ENCODE measurements at places on chromosomes 7 and 10.

DNA sequence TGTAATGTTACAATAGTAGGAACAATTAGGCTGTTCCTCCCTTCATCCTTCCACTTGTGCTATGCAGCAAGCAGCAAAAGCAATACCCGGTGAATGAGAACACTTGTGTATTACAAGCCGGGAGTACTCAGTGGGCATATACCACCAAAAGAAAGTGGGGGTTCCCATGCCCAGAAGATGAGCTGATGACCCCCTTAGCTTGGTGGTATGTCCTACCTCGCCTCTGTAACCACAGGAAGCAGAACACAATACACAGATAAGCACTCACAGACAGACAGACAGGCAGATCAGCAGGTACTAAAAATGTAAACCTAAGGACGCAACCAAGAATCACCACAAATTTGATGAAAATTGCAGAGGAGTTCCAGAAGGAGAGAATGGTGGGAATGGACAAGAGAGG lies 15.5 kb upstream of the KIF20B start:
- DNase-seq: no peak

DNA sequence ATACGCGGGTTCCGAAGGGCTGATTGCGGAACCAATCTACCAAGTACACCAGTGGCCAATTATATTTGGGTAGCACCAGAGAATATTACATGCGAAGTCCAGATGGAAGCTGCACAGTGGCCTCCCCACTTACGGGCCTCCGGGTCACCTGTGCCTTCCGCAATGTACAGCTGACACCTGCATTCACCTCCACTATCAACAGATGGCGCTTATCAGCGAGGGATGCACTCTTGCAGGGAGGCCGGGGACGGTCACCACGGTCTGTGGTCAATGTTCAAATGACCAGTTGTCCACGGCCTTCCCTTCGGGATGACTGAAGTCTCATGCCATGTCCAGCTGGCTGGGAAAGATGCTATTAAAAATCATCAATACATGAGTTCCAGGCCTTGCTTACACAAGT lies 47.6 kb downstream of the SLIT1 start:
- no peak for DNase-seq

GRCh38 chr7:7922684-7923385 lies 45.8 kb upstream of the GLCCI1 start:
- no peak for DNase-seq

GRCh38 chr7:108002726-108003598 lies at the start of gene LAMB1:
LAMB1 (minus strand) TSS chr7:108003161; CDS start chr7:108002885, 276 bp downstream.
- DNase-seq: no peak

DNA sequence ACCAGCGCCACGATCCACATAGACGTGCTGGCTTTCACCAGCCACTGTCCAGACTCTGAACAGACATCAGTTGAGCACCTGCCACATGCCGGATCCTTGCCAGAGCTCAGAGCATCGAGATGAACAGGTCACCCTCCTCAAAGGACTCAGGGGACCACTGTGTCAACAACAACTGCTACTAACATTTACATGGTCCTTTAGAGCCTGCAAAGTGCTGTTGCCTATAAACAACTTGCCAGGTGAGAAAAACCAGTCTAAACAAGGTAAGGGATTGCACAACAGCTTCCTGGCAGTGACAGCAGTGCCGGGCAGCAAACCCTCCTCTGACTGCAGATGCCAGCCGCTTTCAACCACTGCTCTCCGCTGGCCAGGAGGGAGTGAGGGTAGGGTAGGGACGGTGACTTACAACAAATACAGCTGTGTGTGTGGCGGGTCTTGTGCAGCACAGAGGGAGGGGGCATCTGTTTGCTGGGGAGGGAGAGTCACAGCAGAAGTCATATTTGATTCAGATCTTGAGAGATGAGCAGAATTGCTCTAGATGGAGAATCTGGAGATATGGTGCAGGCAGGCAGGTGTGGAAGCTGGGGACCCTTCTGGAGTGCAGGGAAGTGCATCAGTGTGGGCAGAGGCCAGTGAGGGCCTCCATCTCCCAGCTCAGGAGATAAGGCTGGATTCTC lies 32.8 kb upstream of the RHEB start:
- no peak for DNase-seq

DNA sequence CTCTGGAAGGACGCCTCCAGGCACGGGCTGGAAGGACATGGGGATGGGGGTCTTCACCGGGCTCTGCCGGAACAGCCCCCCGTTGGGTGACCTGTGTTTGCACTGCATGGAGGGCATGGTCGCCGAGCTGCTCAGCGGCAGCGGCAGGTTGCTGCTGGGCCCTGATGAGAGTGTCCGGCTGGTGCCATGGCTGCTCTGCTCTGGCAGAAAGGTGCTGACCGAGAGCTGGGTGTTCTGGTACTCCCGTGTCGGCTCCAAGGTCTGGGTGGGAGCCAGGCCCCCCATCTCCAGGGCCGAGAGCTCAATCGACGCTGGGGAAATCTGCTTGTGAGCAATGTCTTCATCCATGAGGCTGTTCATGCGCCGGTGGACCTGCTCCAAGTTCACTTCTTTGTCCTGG lies 764.3 kb downstream of the GRID1 start:
- DNase-seq: no peak

DNA sequence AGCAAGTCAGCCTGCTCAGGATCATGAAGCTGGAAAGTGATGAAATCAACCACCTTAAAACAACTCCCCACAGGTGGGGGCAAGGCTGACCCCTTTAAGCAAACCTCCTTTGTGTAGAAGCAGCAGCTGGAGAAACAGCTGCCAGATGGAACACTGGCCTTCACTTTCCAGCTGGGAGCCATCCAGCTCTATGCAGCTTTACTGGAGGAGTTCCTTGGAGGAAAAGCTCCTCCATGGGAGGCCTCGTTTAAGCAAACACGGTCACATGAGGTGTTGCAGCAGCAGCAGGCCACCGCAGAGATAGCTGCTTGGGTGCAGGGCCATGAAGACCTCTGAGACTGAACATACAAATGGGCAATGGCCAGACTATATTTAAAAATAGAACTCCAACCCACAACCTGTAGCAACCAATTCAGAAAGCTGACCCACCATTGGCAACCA lies 13.0 kb upstream of the DLG5 start:
- DNase-seq: no peak

GRCh38 chr7:924541-925231 lies 29.8 kb downstream of the ADAP1 start:
- peak; percentile 34 for DNase-seq

DNA sequence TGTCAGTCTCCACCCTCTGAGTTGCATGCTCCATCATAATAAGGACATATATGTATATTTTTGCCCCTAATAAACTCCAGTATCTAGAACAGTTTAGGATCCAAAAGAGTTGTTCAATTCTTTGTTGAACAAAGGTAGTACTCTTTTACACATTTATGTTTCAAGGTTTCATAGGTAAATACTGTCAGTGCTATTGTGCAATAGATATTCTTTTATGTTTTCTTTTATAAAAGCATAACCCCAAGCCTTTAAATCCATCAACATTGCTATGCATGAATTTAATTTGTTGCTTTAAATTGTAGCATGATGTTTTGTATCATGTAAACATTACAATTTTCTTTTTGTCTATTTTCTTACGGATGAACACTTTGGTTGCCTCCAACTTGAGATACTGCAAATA lies 469.7 kb upstream of the COBL start:
- no peak for DNase-seq

DNA sequence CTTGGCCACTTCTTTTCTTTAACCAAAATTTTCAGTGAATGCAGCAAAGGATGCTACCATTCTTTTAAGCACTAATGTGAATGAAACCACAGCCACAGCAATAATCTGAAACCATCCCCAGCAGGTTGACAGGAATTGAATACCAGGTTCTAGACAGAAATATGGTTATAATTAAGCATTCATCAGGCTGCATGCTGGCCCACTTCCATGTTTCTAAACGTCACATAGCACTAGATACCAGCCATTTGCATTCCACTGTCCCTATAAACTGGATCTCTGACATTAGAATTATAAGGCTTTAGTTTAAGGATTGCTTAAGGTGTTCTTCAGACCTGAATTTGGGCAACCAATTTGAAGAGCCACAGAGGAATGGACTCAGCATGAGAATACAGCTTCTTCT lies 340.8 kb upstream of the KLF6 start:
- DNase-seq: no peak

GRCh38 chr7:155203059-155203881 lies 94.4 kb upstream of the INSIG1 start:
- no peak for DNase-seq

GRCh38 chr7:47501406-47501805 lies 80.5 kb downstream of the TNS3 start:
- DNase-seq: no peak

GRCh38 chr10:46328853-46329689 lies 42.3 kb downstream of the ANTXRL start:
- no peak for DNase-seq

DNA sequence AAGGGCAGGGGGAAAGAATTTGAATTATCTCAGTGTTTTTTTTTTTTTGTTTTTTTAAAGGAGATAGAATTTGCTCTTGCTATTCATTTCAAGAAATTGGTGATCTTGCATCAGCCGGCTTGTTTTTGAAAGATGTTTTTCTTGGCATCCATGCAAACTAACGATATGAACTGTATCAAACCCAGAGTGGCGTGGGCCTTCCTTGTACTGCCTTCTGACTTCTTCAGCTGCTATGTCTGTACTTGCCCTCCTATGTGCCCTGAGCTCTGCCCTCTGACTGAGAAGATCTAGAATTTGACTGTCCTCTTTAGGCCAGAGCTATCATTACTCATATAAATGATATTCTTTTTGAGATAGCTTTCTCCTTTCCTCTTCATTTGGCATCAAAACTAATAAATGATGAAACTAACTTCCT lies 183.1 kb downstream of the EXOC4 start:
- DNase-seq: no peak

DNA sequence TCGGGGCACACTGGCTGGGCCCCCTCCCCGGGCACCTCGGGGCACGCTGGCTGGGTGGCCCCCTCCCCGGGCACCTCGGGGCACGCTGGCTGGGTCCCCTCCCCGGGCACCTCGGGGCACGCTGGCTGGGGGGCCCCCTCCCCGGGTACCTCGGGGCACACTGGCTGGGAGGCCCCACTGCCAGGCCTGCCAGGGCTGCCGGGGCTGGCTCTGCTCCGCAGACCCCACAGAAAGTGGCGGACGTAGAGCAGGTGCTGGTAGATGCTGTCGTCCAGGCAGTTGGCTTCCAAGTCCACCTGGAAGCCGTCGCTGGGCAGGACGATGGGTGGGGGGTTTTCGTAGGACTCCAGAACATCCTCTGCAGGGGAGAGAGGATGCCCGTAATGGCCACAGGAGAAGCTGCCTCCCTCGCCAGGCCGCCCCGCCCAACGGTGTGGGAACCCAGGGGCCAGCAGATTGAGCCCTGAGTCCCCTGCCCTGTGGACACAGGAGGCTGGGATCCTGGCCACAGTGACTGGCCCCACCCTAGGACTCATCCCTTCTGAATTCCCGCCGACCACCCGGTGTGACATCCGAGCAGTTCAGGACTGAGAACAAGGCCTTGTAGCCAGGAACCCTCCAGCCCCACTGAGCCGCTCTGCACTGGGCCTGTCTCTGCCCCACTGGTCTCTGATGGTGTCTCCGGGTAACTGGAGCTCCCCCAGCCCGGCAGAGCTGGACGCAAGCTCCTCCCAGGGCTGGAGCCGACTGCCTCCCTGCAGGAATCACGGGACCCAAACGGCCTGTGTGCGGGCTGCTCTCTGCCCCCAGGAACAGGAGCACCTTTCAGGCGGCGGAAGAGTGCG lies 28.2 kb downstream of the AP5Z1 start:
- no peak for DNase-seq

GRCh38 chr7:68853254-68853653 lies 745.0 kb upstream of the AUTS2 start:
- no peak for DNase-seq

GRCh38 chr7:74587435-74588126 lies 69.9 kb upstream of the GTF2I start:
- DNase-seq: no peak

GRCh38 chr7:9621927-9622326 lies 1188.5 kb downstream of the NXPH1 start:
- DNase-seq: no peak

DNA sequence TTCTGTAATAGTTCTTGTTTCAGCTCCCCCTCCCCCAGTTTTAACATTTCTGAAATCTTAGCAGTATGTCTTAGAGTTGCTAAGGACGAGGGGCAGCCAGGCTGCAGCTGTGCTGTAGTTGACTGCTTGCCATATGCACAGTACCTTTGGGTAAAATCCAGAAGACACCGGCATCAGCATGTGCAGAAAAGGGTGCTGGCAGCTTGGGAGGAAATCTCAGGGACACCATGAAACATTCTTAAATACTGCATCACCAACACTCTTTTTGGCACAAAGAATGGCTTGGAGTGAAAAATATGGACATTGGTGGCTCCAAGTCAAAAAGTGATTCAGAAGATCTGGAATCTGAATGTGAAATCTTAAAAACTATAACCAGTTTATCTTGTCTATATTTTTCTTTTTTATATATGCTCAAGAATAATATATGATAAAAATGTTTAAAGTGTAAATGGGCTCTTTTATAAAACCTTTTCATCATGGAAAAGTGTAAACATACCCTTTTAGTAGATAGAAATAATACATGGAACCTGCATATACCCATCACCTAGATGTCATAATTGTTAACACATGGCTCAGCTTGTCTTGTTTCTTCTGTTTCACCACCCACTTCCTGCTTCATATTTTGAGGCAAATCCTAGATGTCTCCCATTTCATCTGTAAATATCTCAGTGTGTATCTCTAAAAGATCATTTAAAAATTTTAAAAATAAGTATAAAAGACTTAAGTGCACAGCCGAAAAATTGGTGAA lies 34.4 kb upstream of the ARMS2 start:
- DNase-seq: no peak

- no peak for DNase-seq
Measured at GRCh38 chr7:27191833-27192545, 7.0 kb upstream of the HOXA11 start.

DNA sequence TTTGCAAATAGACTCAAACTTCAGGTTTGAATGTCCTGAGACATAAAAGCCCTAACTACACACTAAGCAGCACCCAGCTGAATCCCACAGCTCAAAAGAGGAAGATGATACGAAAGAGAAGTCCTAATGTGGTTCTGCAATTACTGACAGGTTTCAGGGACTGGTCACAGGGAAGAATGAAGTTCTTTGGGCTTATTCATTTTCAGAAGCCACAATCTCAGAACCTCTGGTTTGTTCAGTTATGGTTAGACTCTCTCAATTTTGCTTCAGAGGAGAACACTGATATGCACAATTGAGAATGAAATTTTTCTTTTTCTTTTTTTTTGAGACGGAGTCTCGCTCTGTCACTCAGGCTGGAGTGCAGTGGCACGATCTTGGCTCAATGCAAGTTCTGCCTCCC lies 94.6 kb upstream of the FAM180A start:
- DNase-seq: no peak

All from activated CD8-positive, alpha-beta memory T cell treated with anti-CD3 and anti-CD28 coated beads for 1 hour (primary cell).